ENCODE measurements at places on chromosomes 1 and 21.

DNA sequence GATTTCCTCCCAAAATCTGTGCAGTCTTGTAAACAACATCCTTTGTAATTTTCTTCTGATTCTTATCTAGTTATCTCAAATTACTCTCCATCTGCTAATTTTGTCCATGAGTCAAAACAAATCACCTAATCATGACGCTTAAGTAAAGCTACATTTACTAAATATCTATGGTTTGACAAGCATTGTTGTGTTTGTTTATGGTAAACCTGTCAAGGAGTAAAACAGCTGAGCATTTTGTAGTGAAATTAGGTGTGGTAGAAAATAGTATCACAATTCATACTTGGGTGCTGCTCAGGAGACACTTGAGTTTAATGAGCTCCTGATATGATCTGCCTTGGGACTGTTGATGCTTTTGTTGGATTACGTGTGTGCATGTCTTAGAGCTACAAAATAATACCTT, 11.6 kb downstream of the TIPRL start:
- DNase-seq: no peak

- no peak for DNase-seq
Observed at GRCh38 chr1:209839875-209840546, 12.2 kb downstream of the UTP25 start.

DNA sequence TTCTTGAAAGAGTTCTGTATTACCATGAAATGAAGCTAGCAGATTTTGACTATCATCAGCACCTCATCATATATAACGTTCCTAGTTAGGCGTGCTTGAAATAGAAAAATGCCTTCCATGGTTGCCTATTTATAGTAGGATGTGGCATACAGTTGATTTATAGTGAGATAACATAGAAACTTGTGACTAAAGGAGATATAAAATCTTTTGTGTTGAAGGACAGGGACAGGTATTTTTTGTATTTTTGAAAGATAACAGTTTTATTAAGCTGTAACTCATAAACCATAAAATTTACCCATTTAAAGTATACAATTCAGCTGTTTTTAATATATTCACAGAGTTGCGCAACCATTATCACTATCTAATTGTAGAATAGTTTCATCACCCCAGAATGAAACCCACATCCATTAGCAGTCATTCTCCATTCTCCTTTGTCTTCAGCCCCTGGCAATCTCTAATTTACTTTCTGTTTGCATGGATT, 19.3 kb downstream of the SPEN start:
- no peak for DNase-seq

DNA sequence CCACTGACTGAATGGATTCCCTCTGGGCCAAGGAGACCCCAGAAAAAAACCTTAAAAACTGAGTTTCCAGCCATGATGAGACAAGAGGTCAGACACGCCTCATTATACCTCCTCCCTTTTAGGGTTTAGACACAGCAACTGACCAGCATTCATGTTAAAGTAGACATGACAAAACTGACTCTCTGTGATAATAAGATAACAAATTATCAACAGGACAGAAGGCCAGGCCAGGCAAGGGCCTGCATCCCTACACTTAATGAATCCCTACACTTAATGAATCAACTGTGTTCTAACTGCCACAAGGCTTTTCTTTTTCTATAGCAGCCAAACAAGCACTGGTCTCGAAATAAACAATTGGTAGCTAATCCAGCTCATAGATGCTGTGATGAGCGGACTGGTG, 33.3 kb upstream of the FAM89A start:
- no peak for DNase-seq

DNA sequence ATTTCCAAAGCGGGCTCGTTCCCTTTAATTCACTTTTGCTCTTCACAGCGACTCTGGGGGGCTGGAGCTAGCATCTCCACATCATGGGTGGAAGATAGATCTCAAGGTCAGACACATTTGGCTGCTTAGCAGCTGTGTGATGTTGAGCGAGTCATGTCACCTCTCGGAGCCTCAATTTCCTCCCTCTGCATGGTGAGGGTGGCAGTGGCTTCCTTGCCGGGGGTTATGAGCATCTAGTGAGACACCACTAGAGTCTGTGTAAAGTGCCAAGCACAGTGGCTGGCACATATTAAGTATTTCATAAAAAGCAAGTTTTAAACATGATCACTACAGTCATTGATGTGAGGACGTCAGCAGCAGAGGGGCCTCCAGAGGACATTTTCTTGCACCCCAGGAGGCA, 16.9 kb upstream of the ECE1 start:
- no peak for DNase-seq

DNA sequence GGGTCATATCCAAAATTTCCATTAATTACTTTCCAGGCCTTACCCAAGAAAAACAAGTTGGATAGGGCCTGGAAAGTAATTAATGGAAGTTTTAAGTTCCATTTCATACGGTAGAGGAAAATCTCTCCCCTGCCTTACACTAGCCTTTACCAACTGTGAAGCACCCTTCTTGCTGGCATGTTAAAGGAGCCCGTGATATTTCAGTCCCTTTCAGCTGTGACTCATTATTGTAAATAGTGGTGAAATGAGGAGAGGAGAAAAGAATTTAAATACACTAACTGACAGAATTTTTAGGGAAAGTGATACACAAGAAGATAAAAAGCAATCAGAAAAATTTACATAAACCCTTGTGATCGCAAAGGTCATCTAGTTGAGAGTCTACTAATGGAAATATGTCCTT, 20.3 kb upstream of the KAZN start:
- DNase-seq: no peak

DNA sequence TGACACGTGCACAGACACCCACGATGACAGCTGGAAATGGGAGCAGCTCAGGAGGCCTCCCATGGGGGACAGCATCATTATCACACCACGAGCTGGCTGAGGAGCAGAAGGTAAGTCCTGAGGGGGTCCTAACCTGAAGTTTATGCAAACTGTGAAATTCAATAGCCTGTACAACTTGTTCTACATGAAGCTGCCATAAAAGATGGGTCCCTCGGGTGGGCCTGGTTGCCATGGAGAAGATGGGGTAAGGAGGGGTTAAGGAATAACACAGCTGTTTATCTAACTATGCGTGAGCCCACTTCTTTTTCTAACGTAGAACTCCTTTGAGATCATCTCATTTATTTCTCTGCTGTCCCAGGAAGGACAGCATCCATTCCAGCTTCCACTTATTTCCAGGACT, 163.4 kb upstream of the CD34 start:
- no peak for DNase-seq

- no peak for DNase-seq
Observed at GRCh38 chr21:39021478-39021832, 161.8 kb downstream of the PSMG1 start.

DNA sequence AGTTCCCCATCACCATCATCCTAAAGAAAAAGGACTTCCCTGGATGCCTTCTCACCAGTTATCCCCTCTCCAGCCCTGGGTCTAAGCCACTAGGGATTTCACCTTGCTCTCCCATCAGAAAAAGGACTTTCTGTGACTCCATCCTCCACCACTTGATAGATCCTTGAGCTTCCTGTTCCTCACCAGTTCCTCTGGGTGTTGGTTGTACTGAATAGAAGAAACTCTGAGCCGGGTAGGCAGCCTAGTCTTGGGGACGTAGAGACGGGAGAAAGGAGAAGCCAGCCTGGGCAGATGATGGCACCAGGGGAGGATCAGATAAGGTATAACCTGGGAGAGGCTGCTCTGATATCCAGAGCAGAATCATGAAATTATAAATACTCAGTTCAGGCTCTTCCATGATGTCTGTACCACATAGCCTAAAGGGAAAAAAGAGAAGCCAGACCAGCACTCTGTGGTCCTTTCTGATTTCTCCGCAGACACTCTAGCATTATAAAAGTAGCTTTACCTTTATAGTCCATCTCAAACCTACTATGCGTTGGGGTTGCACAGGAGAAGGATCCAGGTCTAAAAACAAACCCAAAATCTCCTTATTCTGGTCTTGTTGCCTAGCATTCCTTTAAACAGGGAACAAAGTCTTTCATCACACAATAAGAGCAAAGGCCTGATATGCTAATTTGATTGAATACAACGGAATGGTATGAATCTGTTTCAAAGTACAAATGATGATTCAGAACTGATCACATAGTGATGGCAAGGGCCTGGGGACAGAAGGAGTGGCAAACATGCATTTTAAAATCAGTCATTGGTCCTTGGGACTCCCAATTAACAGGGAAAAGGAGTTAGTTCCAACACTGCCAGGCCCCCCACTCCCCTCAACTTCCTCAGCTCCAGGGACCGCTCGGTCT, 1.2 kb upstream of the CD34 start:
- DNase-seq: no peak
